ENCODE measurements at places on chromosomes 16 and 17.
A peak's percentile ranks its signal among the peaks of the same experiment; 100 is the strongest.

DNA sequence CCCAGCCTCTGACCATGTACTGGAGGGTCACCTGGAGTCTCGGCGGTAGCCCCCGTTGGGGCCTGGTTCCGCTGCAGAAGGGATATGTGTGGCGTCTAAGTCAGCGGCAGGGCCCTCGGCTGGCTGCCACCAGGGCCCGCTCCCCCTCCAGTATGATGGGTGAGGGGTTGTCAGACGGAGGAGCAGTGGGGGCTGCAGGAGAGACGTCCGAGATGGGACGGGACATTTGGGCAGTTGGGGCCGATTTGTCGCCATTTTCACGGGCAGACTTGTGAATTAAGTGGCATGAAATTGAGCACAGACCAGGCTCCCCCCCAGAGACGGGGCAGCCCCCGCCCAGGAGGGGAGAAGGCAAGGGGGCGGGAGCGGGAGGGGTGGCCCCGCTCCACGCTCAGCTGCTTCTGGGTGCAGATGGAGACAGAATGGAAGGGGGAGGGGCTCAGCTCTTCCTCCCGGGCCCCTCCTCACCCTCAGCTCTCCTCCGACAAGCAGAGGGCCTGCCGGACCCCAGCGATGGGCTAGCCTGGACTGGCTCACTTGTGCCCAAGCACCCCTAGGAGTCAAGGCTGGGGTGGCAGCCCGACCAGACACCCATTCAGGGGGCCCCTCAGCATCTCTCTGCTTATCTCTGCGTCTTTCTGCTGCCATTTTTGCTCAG, 52.7 kb upstream of the LHX1 start:
- no peak for DNase-seq

GRCh38 chr17:17849845-17850373, 13.1 kb upstream of the SREBF1 start:
- peak; percentile 45 for DNase-seq

GRCh38 chr17:57356719-57357391, 100.5 kb downstream of the MSI2 start:
- DNase-seq = no peak

- no peak for DNase-seq
Observed at GRCh38 chr16:51407199-51407598, 256.1 kb upstream of the SALL1 start.

GRCh38 chr17:31388770-31389656, 2.5 kb upstream of the RAB11FIP4 start:
- DNase-seq = no peak

DNA sequence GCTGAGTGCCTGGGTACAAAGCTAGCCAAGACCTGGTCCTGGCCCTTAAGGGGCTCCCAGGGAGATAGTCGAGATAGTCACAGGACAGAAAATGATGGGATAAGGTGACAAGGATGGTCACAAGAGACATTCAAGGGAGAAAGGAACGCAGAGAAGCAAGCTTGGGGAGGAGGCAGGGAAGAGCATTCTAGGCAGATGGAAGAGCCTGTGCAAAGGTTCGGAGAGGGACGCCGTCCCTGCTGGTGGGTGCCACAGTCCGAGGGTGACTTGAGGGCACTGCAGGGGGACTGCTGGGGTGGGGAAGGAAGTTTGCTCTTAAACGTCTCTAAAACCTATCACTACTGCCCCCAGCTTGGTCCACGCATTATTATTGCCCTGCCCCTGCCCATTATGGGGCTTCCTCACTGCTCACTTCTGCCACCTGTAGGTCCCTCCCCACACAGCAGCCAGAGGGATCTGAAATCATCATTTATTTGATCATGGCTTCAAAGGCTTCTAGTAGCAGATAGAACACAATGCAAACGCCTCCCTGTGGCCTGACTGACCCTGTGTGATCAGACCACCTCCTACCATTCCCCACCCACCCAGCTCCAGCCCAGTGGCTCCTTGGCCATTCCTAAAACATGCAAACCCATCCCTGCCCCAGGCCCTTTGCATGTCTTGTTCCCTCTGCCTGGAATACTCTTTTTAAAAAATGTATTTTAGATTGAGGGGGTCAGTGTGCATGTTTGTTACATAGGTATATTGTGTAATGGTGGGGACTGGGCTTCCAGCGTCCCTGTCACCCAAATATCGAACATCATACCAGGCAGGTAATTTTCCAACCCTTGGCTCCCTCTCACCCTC, 60.3 kb downstream of the RMI2 start:
- DNase-seq = no peak

- no peak for DNase-seq
Observed at GRCh38 chr17:81923302-81924260, 4.0 kb downstream of the MAFG start.

DNA sequence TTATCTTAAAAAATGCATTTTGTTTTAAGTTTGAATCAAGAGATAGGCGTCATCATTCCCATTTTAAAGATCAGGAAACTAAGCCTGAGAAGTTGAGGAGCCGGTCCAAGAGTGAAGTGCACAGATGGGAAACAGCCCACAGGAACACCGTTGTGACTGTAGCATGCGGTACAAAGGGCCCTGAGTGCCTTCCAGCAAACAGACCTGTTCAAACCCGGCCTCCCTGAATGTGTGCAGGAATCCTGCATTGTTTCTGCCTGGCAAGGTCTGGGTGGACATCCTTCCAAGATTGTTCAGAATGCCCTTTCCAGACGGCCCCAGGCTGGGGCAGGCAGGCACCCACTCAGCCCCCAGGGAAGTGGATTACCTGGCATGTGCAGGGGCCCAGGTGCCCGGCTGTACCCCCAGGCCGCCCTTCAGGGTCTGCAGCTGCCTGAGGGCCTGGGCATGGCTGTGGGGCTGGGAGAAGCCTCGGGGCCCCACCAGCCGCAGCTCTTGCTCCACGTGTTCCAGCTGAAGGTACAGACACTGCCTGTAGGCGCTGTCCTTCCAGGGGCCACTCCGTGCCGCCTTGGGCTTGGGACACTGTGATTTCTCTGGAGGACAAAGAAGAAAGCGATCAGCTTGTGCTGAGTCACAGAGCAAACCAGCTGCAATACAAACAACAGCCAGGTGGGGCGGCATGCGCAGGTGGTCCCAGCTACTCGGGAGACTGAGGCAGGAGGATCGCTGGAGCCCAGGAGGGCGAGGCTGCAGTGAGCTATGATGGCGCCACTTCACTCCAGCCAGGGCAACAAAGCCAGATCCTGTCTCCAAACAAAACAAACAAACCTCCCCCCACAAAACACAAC, 45.0 kb upstream of the GCSH start:
- DNase-seq = no peak

DNA sequence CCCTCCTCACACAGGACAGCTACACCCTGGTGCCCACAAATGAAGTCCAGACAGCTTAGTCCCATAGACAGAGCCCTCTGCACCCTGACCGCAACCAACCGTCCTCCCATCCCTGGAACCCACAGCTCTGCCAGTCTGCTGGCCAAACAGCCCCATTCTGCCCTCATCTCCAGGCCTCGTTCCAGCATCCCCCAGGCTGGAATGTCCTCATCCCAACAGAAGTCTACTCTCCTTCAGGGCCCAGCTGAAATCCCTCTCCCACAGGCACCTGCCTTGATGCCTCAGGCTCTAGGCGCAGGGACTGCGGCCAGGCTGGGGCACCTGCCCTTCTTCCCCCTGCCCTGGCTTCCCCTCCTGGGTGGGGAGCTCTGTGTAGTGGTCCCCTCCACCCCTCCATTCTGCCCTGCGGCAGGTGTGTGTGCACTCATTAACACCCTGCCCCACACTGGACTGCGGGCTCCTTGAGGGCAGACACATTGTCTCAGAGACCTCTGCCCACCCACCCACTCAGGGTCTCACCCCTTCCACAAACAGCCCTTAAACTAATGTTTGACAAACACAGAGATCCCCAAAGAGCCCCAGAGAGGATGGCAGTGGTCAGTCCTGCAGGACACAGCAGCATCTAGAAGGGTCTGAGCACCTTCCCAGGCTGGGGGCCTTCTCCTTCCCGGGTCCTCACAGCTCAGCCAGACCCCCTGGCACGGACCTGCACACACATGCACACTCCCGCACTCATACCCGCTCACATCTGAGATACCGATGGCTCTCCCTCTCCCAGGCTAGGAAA, 820 bp downstream of the GRIN2C start:
- no peak for DNase-seq

- DNase-seq = no peak
Observed at GRCh38 chr17:34892461-34893249, 68.6 kb downstream of the CCT6B start.

DNA sequence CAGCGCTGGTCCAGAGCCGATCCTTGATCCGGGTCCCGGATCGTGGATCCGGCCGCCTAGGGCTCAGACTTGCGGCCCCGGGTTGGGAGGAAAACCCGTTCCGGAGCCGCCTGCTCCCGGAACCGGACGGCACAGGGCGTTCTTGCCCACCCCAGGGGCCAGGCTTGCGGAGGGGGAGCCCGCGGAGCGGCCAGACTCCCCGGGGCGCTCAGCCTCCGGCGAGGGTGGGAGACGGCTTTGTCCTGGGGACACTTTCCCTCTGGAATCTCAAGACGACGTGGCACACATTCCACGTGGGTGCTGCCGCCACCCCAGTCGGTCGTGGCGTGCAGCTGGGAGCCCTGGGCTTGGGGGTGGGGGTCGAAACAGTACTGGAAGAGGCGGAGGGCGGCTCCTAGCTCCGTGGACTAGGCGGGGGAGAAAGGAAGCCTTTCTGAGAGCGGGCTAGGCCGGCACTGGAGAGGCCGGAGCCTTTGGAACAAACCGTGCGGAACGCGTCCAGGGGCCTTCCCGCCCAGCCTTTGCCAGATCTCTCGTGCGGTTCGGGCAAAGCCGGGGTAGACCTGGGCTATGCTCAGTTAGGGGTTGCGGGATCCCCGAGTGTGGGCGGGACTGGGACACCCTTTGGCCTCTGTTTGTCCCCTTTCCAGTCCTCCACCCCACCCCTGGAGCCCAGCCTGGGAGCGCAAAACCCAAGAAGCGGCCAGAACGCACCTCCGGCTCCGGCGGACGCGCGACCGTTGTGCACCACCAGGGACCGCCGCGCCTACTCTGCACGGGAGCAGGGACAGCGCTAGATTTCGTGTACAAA, 26.5 kb downstream of the SREBF1 start:
- no peak for DNase-seq

- peak; percentile 59 for DNase-seq
Observed at GRCh38 chr17:8997994-8998628, 23.2 kb upstream of the NTN1 start.

DNA sequence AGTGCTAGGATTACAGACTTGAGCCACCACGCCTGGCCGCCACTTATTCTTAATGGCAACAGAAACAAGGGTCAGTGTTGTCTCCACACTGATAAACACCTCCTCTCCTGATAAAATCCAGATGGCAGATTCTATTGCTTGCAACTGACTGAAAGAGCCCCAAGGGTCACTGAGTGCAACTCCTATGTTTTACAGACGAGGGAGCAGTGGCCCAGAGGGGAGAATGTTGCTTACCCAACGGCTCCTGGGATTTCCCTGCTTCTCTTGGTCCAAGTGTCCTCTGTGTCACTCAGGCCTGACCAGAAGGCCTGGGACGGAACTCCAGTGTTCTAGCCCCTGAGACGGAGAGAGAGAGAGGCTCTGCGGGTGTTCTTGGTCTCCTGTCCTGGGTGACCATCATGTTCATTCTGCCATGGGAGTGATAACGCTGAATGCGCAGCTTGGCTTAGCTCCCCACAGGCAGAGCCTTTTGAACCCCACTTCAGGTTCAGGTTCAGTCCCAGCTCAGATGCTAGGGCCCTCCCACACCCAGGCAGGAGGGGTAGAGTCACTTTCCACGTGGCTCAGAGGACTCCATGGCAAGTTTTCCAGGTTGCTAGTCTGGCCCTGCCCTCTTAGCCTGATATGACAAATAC, 77.3 kb upstream of the NLRP1 start:
- DNase-seq = no peak

DNA sequence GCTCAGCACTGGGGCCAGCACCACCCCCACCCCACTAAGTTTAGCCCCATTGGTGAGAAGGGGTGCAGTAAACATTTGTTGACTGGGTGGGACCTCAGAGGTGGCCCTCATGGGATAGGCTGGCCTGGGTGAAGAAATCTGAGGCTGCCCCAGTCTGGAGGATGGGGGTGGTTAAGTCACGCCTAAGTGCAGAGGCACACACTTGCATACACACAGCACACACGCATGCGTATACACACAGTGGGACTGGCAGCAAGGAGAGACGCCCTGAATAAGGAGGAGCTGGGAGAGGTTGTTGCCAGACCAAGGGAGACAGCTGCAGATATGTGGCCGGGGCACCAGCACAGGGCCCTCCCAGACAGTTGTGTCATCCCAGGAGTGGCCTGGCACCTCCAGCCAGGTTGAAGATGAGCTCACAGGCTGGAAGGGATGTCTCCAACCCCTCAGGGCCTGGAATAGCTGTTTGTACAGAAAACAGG, 3.0 kb upstream of the BCAR1 start:
- DNase-seq = no peak

- peak; percentile 4 for DNase-seq
Observed at GRCh38 chr17:35313875-35314409, 59.5 kb downstream of the SLFN11 start.

- DNase-seq = no peak
Observed at GRCh38 chr17:67718325-67718941, 697 bp downstream of the NOL11 start.

DNA sequence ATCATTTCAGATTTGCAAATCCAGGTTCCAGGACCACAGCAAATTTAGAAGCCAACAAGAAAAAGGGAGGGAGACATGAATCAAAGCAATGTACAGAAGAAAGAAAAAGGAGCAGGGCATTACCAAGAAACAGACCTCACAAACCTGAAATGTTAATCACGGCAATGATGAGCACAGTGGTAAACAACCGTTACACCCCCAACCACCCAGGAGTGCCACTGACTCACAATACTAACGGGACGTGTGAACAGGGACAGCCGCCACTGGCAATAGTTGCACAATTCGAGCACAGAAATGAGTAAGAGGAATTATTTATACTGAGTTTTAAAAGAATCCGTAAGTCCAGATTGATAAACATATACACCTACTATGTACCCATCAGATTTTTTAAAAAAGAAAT, 13.8 kb downstream of the USP22 start:
- DNase-seq = no peak

DNA sequence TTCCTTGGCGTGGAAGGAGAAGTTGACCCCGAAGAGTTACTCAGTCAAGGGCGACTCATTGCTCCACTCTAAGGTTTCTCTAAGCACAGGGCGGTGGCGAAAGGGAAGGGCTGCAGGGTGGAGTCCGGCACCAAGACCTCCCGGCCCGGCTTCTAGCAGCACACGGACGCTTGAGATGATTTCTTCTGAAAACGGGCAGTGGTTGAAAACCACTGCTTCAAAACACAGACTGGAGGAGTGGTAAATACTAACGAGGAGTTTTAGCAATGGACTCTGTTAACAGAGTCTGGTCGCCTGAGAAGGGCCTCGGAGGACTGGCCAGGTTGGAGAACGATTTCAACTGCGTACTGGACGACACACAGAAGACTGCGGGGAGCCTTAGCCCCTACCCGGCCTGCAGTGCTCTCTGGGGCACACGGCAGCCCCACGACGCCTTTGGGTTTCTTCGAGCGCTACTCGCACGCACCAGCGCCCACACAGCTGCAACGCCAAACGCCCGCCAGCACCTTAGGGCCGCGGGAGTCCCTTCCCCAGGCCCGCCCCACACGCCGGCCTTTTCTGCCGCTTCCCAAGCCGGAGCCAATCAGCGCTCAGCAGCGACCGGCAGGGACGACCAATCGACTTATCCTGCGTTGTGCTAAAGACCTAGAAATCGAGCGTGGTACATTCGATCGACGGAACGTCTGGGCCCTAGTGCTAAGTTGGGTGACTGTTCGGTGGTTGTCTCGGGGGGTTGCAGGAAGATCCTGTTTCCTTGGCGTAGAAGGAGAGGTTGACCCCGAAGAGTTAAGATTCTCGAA, 14.4 kb upstream of the CA4 start:
- DNase-seq = peak; percentile 41

- DNase-seq = no peak
Observed at GRCh38 chr16:12802661-12803060, 1.0 kb downstream of the CPPED1 start.

- no peak for DNase-seq
Observed at GRCh38 chr17:62627904-62628633, 599 bp downstream of the MRC2 start.

All from stimulated activated CD8-positive, alpha-beta memory T cell treated with anti-CD3 and anti-CD28 coated beads, Interleukin-4, amount 100 ng/mL, for 1 hour (primary cell).